Kidney (tissue), 22 donors: ENCODE measurements at places on chromosomes 5 and 9.

- no peak for DNase-seq
Measured at GRCh38 chr5:6181147-6181729, 197.1 kb downstream of the MED10 start.

- no peak for DNase-seq
Measured at GRCh38 chr5:73333944-73334703, 114.5 kb downstream of the FOXD1 start.

DNA sequence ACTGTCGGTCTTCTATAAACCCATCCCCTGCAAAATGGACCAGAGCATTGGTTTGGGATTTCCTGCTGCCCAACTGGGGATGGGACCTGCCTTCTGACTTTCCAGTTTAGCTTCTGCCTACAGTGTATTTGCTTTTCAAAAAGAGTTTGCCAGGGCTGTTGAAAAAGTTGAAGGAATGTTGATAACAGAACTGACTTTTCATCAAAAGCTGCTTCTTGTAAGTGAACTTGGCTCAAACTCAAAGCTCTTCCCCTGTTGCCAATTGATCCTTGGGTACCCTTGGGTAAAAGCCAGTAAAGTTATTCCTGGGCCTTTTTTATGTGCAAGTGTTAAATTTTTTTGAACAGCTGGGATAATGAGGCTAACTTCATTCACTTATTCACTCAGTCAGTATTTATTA, 142.9 kb upstream of the SLC30A5 start:
- no peak for DNase-seq

DNA sequence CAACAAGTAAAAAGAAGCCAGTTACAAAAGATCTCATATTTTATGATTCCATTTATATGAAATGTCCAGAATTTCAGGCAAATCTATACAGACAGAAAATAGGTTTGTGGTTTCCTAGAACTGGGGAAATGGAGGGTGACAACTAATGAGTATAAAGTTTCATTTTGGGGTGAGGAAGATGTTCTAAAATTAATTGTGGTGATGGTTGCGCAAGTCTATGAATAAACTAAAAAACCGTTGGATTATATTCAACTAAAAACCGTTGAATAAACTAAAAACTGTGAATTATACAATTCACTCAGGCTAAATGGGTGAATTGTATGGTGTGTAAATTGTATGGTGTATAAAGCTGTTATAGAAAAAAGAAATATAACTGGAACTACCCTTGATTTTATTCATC, 47.6 kb downstream of the ADAMTS6 start:
- no peak for DNase-seq

DNA sequence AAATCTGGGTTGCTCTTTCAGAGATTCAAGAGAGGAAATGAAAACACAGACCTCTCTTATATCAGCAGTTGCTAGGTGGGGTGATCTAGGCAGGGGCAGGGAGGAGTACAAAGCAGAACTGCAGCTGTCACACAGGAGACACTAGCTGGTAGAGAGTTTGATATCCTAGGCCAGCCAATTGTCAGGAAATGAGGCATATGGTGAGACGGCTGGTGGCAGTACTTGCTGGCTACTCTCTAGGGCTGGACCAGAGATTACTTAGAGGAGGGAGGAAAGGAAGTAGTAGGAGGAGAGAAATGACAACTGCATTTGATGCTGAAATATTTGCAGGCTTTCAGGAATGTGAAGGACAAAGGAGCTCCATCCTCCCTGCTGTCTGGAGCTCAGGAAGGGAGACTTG, 113.8 kb downstream of the TRIM32 start:
- DNase-seq = no peak

GRCh38 chr9:2406252-2406651, 215.3 kb upstream of the VLDLR start:
- no peak for DNase-seq

DNA sequence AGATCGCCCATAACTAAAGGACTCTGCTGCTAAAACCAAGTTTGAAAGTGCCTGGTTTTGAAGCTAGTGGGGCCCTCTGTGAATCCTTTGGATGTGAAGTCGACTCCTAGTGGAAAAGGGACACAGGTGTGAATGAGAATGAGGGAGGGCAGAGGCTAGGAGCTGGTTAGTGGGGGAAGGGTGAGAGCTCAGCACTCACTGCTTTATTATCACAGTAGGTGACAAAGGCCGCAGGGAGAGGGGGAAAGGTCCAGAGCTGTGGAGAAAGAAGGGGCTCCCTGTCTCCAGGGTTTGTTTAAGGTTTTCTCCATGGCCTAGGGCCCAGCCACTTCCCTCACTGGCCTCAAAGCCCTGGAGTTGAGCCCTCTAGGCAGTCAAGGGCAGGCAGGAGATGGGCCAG, 3.5 kb downstream of the HDHD3 start:
- no peak for DNase-seq

DNA sequence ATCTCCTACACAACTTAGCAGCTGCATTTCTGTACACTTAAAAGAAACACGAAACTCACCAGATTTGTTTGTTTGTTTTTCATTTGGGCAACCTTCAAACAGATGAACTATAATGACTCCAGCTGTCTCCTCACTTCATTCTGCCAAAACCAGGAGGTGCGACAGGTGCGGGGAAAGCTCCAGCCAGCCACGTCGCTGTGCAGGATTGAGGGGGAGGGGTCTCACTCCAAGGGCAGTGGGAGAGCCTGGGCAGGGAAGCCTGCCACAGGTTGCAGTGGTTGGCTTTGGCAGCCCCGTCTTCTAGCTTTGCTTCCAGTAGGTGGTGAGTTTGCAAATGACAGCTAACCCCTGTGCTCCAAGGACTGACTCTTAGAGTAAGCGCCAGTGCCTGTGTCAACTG, 215.8 kb downstream of the CEMIP2 start:
- DNase-seq = peak; percentile 35

- no peak for DNase-seq
Measured at GRCh38 chr5:10324518-10325370, 17.0 kb upstream of the CMBL start.

DNA sequence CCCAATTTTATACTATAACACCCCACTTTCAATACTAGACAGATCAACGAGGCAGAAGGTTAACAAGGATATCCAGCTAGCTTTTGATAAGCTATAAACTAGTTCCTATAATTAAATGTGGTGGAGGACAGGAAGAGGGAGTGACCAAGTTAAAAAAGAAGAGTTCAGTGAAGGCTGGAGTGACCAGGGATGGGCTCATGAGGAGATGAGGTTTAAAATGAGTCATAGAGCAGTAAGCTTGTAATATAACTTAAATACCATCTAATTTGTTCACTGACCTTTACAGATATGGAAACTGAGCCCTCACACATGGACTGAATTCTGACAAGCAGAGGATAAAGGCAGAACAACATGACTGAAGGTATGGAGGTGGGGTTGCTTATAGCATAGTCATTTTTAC, 284.5 kb downstream of the SPATA31D1 start:
- DNase-seq = no peak

DNA sequence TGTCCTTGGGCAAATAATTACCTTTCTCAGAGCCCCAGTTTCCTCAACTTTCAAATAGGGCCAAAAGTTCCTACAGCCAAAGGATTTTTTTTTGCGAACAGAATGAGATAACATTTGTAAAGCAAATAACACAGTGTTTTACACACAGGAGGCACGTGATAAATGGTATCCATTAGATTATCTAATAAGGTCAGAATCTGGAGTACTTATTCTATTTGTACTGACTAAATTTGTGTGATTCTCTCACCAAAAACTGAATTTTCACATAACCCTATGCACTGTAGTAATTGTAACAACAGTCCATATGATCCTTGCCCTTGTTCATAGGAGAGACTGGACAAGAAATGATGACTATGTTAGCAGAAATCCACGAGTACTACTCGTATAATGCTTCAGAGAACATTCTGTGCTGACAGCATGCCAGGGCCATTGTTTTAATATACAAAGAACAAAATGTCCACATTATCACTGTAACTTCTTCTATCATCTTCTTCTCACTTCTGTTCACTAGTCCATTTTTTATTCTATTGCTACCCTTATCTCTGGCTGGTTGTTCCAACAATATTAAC, 13.9 kb upstream of the FEM1C start:
- no peak for DNase-seq

DNA sequence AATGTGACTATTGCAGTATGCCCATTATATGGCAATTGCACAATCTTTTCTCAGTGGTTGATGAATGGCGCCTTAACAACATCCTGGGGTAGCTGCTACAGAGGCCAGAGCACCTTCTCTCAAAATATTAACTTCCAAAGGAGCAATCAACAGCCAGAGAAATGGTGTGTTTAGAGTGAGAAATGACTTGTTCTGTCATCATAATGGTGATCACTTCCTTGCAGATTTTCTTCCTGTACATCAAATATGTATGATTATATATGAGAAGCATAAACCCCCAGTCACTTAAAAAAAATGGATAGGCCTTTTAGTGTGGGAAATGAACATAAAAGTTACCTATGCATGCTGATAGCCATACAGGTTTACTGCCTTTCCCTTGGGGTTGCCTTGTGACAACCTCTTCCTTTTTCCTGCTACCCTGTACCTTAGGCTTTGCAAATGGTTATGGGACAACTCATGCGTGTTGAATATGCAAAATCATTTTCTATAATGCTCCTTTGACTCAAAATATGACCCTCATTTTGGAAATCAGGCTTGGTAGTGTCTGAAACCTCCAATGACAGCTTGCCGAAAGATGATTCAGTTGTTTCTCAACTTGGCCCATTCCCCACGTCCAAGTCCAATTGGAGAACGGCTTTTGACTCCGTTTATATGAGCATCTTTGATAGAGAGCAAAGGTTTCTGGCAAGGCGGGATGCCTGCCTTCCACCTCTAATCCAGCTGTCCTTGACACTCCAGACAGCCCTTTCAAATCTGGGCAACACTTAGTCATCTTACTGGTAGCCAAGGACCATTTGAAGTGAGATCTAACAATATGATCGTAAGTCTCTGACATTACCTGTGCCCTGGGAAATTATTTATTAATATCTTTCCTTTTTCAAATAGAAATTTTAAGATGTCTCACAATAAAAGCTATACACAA, 69.3 kb downstream of the SLC1A1 start:
- no peak for DNase-seq

- DNase-seq = no peak
Measured at GRCh38 chr5:14204785-14205321, 61.7 kb downstream of the TRIO start.

DNA sequence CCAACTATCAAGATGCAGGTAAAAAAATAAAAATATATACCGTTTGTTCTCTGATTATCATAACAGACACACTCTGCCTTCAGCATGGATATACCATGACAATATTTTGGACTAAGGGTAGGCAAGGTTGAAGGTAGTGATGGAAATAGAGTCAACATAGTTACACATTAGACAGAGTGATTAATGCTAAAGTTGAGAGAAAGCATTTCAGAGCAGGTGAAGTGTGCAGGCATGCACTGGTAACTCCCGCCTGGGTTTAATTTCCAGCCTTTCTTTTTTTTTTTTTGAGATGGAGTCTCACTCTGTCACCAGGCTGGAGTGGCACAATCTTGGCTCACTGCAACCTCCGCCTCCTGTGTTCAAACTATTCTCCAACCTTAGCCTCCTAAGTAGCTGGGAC, 458.5 kb downstream of the TLR4 start:
- DNase-seq = peak; percentile 70

DNA sequence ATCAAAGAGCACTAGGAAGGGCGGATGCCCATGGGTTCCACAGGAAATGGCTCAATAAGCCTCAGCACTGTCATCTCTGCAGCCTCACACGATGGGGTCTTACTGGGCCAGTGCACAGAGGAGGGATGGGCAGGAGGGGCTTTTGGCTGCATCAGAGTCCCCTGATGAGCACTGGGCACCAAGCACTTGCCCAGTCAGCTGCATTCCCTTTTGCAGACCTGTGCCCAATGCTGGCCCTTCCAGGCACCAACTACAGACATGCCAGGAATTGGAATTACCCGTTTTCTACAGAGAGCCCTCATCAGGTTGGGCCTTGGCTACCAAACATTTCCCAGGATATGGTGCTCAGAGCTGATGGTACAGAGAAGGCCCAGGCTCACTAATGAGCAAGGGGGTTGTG, 182.5 kb downstream of the HSPA4 start:
- DNase-seq = no peak

DNA sequence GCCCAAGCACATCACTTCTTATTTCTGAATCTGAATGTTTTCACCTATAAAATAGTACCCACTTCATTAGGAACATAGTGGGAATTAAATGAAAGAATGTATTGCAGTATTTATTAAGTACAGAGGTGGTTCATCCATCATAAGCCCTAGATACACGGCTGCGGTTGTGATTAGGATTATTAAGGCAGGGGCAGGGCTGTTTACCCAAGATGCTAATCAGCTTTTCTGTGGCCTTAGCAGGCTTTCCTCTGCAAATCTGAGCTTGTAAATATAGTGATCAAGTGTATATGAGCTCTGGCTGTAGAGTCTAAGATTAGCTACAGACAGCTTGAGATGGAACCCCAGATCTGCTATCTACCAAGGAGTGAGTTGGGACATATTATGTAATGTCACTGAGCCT, 124.1 kb upstream of the ADRA1B start:
- DNase-seq = no peak

DNA sequence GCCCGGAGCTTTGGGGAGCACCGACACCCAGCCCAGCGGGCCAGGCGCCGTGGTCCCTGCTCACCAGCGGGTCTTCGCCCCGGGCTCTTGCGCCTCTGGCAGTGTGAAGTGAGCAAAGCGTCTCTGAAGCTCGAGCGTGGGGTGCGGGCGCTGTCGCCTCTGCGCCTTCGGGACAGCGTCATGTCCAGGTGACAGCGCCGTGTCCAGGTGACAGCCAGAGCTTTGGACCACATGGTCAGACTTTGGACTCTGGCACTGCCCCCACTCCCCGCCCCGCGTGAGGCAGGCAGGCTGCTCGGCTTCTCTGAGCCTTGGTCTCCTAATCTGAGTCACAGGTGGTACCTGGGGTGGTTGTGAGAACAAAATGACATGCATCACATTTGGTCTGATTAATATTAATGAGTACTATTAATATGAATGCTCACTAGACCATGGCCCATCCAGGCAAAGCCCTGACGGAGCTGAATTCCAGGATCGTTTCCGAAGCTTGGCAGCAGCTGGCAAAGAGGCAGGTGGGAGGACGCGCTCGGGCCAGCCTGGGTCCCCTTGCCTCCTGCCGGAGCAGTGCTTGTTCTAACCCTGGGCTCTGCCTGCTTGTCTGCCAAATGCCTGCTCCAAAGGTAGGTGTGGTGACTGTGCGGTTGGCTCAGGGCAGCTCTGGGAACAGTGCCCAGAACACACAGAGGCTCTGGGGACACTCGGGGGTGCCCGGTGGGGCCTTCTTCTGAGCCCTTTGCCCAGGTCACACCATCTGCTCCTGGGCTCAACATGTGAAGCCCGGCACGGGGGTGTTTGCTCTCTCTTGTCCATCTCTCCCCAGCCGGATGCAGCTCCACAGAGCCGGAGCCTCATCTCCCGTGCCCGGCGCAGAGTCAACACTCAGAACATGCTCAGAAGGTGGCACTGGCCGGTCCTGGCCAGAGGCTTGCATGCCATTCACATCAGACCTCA, 157.1 kb downstream of the OLFM1 start:
- DNase-seq = no peak

DNA sequence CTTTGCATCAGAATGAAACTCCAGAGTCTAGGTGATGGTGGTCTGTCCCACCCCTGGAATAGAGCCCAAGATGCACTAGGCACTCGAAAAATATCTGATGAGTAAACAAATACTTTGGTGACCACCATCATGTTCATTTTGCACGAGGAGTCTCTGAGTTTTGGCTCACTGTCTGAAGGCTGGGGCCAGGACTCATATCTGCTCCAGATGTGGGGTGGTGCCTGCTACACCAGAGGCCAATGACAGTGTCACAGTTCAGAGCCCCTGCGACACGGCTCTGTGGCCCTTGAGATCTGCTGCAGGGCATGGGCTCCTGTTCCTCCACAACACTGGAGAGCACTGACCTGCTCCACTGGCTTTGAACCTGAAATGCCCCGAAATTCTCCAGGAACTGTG, 164.6 kb downstream of the ROR2 start:
- DNase-seq = no peak
